ENCODE measurements at places on chromosomes 7 and 10.

DNA sequence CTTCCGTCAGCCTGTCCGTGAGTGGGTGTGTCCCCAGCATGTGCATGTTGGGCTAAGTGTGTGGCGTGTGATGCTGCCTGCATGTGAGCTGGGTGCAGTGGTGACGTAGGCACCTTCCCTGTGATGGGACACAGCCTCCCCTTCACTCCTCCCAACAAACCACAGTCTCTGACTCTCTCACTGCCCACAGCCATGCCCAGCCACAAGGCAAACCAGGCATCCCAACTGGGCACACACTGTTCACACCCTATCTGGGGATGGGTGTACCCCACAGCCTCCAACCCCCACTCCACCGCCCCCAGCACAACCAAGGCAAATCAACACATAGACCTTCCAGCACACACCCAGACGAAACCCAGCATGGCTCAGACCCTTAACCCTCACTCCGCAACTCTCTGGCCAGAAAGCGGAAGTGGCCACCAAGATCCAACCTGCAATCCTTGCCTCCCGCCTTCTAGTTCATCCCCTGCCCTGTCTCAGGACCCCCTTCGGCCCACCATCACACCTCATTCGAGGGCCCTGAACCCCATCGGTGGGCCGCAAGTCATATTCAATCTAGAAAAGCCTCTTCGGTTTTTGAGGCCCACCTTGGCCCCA, 10.4 kb downstream of the PSD start:
- DNase-seq: peak; percentile 35

DNA sequence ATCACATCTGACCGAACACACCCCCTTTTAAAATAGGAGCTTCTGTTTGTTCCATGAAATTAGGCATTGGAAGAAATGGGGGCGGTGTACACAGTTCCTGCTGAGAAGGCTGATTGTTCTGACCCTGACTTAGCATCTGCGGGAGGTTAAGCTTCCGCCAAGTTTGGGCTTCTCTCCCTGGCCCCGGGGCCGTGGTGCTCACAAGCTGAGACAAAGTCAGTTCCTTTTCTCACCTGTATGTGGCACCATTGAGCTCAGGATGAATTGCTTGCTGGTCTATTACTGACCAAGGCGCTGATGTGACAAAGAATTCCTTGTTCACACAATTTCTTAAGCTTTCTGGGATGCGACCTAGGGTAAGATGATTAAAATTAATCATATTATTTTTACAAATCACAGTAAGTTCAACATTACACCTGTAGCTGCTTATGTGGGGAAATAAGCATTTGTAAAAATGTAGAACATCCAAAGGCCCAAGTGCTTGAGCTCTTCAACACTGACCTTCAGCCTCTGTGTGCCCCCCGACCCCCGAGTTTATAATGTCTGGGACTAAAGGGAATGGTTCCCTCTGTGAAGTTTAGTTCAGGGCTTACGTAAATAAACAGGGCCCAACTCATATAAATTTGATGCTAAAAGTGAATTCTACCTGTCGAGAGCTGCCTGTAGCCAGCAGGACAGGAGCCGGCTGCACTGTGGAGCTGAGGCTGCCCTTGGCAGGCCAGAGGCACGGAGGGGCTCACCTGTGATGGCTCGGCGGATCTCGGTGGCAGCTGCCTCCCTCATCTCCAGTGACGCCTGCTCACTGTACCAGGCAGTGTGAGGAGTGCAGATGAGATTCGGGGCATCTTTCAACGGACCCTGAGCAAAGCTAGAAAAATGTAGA, 50.8 kb downstream of the ZRANB1 start:
- peak; percentile 71 for DNase-seq

DNA sequence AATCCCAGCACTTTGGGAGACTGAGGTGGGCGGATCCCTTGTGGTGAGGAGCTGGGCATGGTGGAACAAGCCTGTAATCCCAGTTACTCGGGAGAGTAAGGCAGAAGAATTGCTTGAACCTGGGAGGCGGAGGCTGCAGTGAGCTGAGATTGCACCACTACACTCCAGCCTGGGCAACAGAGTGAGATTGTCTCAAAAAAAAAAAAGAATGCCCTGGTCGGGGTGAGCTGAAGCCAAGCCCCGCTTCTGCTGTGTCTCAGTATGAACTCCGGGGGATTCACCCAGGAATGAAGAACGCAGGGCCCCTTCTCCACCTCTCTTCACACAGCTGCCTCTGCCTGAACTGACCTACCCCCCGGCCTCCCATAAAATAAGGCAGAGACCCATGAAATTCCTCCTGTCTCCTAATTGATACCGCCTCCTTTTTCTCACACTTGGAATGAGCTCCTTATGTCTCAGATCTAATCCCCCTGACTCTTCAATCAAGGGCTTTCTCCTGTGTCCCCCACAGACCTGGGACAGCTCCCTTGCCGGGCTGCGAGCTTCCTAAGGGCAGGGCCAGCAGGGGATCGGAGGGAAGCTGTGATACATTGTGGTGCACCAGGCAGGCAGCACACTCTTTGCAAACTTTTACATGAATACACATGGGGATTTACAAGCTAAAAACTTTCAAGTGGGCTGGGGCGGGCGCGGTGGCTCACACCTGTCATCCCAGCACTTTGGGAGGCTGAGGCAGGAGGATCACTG, 911 bp upstream of the ZP3 start:
- DNase-seq: no peak

- no peak for DNase-seq
Measured at GRCh38 chr7:84248267-84248666, 53.7 kb upstream of the SEMA3A start.

DNA sequence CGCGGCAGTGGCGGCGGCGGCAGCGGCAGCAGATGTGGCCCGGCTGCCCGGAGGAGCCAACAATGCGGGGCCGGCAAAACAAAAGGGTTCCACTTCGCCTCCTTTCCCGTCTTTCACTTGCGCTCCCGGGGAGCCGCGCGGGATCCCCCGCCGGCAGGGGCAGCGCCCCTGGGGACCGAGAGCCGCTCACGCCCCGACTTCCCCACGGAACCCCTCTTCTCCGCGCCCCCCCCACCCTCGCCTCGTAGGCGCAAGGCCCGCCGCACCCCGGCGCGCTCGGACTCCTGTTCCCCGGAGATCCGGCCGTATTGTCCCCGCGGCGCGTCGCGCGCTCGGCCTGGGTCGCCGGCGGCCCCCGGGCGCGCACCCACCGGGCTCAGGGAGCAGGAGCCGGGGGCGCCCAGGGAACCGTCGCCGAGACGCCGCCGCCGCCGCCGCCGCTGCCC, 854 bp downstream of the CTBP2 start:
- no peak for DNase-seq
